Fibroblast of lung (primary cell): ENCODE measurements at places on chromosomes 12 and 14. TPM values are rescaled to one million over a fixed set of nuclear protein-coding genes. Genes with fewer than 3 reads are reported as not detected.

ANKRD33 gene
- 0.17 TPM in 1 of 2 replicates, not detected in the other for polyA plus RNA-seq

SLC4A8 gene
- polyA plus RNA-seq = 4.9 and 12.4 TPM in 2 replicates

- no peak for DNase-seq
Measured at GRCh38 chr12:89538897-89539296, 13.1 kb upstream of the POC1B start.

GRCh38 chr14:47366006-47366405 lies 309.4 kb downstream of the MDGA2 start:
- no peak for DNase-seq

- peak; percentile 74 for DNase-seq
Measured at GRCh38 chr12:10395390-10395998, 5.7 kb upstream of the KLRK1 start.

DNA sequence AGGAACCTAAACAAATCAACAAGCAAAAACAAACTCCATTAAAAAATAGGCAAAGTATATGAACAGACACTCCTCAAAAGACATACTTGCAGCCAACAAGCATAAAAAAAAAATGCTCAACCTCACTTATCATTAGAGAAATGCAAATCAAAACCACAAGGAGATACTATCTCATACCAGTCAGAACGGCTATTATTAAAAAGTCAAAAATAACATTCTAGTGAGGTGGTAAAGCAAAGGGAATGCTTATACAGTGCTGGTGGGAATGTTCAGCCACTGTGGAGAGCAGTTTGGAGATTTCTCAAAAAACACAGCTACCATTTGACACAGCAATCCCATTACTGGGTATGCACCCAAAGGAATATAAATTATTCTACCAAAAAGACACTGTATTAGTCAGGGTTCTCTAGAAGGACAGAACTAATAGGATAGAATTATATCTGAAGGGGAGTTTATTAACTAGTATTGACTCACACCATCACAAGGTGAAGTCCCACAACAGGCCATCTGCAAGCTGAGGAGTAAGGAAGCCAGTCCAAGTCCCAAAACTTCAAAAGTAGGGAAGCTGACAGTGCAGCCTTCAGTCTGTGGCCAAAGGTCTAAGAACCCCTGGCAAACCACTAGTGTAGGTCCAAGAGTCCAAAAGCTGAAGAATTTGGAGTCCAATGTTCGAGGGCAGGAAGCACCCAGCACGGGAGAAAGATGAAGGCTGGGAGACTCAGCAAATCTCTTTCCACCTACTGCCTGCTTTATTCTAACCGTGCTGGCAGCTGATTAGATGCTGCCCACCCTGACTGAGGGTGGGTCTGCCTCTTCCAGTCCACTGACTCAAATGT lies 101.6 kb upstream of the KRAS start:
- DNase-seq = no peak

GRCh38 chr14:71232506-71232905 lies 325.2 kb downstream of the PCNX1 start:
- DNase-seq = no peak

- DNase-seq = peak; percentile 96
Measured at GRCh38 chr12:50390316-50390741, 6.1 kb downstream of the FAM186A start.

DNA sequence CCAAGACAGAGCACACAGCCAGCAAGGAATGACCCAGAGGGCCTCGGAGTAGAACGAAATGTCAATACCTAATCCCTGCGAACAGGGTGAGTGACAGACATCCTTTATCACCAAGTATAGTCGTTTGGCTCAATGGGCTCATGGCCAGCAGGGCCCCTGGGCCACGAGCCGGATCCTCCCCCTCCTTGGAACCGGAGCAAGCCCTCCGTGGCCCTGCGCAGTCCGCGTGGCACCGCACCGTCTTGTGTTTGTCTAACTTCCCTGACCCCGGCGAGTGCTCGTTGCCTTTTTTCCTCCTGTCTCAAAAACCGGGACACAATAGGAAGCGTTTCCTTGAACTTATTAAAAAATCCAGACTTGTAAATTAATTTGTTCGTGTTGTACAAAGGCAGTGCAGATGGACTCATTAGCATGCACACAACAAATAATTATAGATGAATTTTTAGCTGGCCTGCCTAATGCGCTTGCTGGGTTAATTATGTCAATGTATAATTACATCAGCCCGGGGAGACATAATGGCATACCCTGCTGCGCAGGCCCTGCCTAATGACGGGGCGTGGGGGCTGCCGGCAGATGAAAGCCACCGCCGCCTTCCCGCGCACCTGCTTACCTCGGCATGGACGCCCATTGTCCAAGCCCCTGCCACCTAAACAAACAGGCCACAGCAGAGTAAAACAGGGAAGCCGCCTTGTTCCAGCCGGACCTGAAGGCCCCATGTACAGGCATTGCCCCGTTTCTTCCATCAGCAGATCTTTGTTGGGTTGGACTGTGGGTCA lies 81.6 kb downstream of the PHETA1 start:
- no peak for DNase-seq

DNA sequence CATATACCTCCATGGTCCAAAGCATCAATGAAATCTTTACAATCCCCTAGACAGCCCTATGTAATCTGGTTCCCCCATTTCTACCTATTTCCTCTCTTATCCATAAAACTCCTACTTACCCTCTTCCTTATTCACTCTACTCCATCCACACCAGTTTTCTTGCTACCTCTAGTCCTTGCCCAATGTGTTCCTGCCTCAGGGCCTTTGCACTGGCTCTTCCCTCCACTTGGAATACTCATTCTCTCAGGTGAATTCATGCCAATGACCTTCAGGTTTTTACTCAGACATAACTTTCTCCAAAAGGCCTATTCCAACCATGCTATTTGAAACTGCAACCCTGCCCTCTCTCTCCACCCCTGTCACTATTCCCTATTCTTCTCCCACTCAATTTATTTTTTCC lies 138.7 kb upstream of the KRR1 start:
- no peak for DNase-seq
